ENCODE measurements at places on chromosomes 3 and 15. TPM values are rescaled to one million over a fixed set of nuclear protein-coding genes. Genes with fewer than 3 reads are reported as not detected.

DNA sequence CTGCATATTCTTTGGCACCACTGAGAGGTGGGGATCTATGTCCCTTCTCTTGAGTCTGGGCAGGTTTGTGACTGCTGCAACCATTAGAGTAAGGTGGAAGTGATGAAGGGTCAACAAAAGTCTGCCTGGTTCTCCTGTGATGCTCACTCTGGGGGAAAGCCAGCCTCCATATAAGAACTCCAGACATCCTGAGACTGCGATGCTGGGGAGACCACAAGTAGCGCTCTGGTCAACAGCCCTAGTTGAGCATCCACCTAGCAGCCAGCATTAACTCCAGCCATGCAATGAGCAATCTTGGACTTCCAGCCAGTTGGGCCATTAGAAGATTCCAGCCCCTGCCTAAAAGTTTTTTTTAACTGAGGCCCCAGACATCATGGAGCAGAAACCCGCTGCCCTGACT, 62.8 kb downstream of the SCN11A start:
- DNase-seq = no peak

The GATA2 gene
- 2.6 TPM for total RNA-seq

DNA sequence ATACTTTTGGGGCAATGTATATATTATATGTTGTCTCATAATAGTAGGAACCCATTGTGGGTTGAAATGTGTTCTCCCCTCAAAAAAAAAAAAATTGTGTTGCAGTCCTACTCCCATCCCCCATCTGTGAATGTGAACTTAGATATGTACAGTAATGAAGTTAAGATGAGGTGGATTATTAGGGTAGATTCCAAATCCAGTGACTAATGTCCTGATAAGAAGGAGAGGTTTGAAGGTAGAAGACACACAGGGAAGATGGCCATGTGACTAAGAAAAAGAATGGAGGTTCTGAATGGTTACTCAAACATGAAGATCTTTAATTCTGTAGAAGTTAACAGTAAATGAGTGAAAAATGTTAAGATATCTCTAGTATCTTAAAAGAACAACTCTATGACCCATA, 3.0 kb upstream of the ATOSA start:
- DNase-seq = no peak

- DNase-seq = no peak
These were observed 338.9 kb upstream of the GBE1 start for GRCh38 chr3:82100378-82100777.

- DNase-seq = no peak
These were observed 56.0 kb downstream of the CNTN4 start for GRCh38 chr3:2154621-2155020.

DNA sequence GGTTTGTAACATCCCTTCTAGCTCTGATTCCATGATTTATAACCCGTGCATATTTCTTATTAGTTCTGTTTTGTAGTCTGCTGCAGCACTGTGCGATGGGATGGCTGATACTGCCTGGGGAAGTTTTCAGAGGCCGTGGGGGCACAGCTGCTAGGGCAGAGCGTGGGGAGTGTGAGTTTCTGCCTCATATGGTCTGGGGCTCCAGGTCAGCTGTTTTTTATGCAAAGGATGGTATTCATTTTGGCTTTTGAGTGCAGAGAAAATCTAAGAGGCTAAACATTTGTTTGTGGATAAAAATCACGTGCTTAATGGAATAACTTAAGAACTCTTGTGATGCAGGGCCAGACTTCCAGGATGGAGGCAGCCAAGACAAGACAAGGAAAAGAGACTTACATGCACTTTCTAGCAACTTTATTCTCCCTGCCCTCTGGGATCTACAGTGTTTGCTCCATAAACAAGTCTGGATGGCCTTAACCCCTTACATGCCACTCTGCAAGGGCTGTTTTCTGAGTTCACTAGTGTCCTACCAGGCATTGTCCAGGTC, 45.5 kb upstream of the CFAP161 start:
- DNase-seq = no peak

The CHRM5 gene
- not detected for total RNA-seq

The P3H2 gene
- total RNA-seq = 29.5 TPM

The ITIH1 gene
- not detected for total RNA-seq

DNA sequence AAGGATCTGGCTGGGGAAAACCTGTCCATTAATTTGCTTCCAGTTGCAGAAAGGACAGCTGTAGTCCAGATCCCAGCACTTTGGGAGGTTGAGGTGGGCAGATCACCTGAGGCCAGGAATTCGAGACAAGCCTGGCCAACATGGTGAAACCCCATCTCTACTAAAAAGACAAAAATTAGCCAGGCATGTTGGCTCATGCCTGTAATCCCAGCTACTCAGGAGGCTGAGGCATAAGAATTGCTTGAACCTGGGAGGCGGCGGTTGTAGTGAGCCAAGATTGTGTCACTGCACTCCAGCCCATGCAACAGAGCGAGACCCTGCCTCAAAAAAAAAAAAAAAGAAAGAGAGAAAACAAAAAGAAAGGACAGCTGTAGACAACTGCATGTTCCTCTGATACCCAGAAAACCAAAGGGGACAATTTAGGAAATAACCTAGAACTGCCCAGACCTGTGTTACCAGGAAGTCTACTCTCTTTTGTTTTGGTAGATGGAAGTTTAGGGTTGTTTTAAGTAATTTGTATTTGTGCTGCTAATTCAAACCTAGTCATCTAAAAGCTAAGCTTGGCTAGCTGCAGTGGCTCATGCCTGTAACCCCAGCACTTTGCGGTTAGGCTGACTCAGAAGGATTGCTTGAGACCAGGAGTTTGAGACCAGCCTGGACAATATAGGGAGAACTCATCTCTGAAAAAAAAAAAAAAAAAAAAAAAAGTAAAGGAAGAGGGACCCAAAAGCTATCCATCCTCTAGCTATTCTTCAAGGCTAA, 22.7 kb downstream of the EXD1 start:
- DNase-seq = no peak

GRCh38 chr3:160941885-160942494, 163.2 kb downstream of the B3GALNT1 start:
- DNase-seq = peak; percentile 90

- peak; percentile 64 for DNase-seq
These were observed 306.5 kb downstream of the RPLP1 start for GRCh38 chr15:69758810-69759790.

- no peak for DNase-seq
These were observed 3.3 kb upstream of the GLB1 start for GRCh38 chr3:33100229-33100628.

The TNFSF10 gene
- 10.4 TPM for total RNA-seq

The OR5H6 gene
- not detected for total RNA-seq

The VPS33B gene
- total RNA-seq = 13.2 TPM

The SCN5A gene
- total RNA-seq = 0.14 TPM

The CKMT1B gene
- total RNA-seq = 118 TPM

DNA sequence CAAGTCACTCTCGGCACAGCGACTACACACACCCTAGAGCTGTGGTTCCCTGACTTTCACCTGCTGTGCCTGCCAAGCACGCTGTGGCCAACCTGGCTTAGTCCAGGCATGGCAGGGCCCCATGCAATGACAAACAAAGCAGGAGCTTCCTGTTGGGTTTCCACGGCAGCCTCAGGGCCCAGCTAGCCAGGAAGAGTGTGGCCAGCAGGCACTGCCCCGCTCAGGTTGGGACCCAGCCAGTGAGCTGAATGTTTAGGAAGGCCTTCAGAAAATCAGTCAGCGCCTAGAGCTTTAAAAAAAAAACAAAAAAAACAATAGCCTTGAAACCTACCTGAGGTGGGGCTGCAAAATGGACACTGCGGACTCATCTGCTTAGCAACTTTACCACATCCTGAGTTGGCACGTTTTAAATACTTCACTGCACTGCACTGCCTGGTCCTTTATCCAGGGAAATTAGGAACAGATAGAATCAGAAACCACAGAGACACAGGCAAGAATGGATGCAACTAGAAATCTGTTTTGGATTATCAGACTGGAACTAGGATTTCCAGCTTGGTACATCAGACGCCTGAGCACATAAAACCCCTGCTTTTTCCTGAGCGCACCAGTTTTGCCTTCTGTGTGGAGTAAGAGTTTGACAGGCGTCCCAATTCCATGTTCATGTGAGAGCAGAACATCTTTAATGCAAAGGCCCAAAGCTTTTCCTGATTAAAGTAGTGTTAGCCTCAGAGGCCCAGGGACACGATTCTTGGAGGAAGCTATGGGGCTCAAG, 36.2 kb upstream of the LDHAL6B start:
- DNase-seq = peak; percentile 91

- DNase-seq = no peak
These were observed 46.4 kb upstream of the CAPN7 start for GRCh38 chr3:15159501-15160136.

The CHD2 gene
- total RNA-seq = 164 TPM

GRCh38 chr15:63599401-63600000, 2.3 kb downstream of the FBXL22 start:
- peak; percentile 84 for DNase-seq

- DNase-seq = no peak
These were observed 117.0 kb upstream of the MRPL3 start for GRCh38 chr3:131619821-131620220.

The UBAP1L gene
- 5.3 TPM for total RNA-seq

GRCh38 chr15:58298879-58299850, 132.6 kb upstream of the LIPC start:
- DNase-seq = no peak

- no peak for DNase-seq
These were observed 47.2 kb upstream of the ATP2B2 start for GRCh38 chr3:10552631-10552943.

DNA sequence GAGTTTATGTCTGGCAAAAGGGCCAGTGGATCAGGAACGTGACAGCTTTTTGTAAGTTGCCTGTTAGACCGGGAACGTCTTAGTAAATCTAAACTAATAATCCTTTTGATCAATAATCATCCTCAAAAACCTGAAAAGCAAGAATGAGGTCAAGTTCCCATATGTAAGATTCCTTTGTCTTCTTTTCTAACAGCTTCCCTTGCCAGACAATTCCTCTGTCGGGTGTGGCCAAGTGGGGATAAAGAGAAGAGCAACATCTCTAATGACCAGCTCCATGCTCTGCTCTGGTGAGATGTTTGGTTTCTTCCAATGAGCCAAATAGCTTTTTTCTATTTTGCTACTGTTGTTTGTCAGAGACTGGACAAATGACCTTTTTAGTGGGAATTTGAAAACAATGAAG, 19.8 kb downstream of the FANCD2OS start:
- no peak for DNase-seq

Data from stomach (tissue), 19 donors.